ENCODE measurements at places on chromosomes 5 and 9. TPM values are rescaled to one million over a fixed set of nuclear protein-coding genes. Genes with fewer than 3 reads are reported as not detected.
A peak's percentile ranks its signal among the peaks of the same experiment; 100 is the strongest.

Gene FLT4
- total RNA-seq = 6.9 TPM

Gene ZFP37
- 2.9 TPM for total RNA-seq

Gene PCDHGB2
- total RNA-seq = 0.64 TPM

Gene KCTD16
- 0.20 TPM for total RNA-seq

Gene OR1Q1
- total RNA-seq = not detected

Gene OGN
- total RNA-seq = not detected

Gene ANKDD1B
- total RNA-seq = 0.73 TPM

Gene CD274
- total RNA-seq = 23.0 TPM

Gene IQGAP2
- 125 TPM for total RNA-seq

GRCh38 chr9:35958104-35958837 lies at the start of gene OR2S2:
Gene OR2S2 (minus strand): TSS chr9:35958154. CDS start chr9:35958098, 56 bp downstream.
- no peak for DNase-seq

GRCh38 chr5:176626876-176627236 lies 3.5 kb downstream of the SNCB start:
- DNase-seq = no peak

- no peak for DNase-seq
Observed at GRCh38 chr5:53631251-53631650, 70.8 kb downstream of the NDUFS4 start.

DNA sequence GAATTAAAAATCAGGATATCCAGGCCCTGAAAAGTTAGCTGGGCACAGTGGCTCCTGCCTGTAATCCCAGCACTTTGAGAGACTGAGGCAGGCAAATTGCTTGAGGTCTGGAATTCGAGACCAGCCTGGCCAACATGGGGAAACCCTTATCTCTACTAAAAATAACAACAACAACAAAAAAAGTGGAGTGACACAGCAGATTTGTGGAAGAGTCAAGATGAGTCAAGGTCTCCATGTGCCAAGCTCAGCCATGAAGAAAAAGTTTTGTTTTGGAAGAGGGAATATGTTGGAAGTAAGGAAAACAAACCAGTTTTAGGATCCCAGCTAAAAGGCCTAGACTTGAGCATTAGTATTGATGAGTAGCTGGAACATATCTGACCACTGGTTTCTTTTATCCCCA lies 14.7 kb downstream of the LRRC70 start:
- no peak for DNase-seq

- DNase-seq = no peak
Observed at GRCh38 chr5:121596882-121597281, 254.8 kb upstream of the FTMT start.

GRCh38 chr5:143870362-143870761 lies 58.4 kb downstream of the HMHB1 start:
- DNase-seq = no peak

DNA sequence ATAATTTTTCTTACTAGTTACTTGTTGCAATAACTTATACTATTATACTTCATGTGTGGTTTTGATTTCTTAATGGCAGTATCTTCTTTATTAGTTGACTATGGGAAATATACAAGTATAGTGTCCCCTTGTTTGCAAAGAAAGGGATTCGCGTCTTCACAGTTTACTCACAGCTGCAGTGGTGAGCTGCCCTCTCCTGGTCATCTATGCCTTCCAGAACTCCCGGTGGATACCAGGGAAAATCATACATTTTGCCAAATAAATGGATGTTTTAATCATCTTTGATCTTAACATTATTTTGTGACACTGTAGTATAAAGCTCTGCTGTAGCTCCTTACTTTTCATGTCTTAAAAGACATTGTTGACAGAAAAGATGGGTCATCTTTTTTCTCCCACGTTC lies 142.0 kb downstream of the ZCCHC7 start:
- DNase-seq = no peak

DNA sequence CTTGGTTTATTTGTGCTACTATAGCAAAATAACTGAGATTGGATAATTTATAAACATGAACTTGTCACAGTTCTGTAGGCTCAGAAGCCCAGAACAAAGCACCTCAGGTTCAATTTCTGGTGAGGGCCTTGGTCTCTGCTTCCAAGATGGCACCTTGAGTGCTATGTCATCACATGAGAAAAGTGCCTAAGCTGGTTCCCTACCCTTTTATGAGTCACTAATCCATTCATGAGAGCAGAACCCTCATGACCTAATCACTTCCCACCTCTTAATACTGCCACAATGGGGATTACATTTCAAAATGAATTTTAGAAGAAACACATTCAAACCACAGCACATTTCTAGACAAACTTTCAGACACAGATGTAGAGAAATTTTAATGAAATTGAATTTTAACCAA lies 98.2 kb upstream of the PRSS3 start:
- no peak for DNase-seq

DNA sequence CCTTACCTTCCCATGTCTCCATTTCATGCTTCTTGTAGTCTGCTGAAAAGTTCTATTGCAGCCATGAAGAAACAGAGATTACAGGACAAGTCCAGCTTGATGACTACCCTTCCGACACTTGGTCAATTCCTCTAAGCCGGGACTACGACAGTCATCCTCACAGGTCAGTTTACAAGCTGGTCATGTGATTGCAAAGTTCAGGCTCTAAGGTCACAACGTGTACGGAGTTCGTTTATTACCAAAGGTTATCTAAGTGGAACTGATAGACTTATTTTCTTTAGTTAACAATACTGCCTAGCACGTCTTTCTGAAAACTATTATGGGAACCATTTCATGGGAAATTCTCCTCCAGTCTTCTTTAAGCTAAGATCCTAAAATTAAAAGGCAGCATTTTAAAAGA lies 88.5 kb upstream of the NR5A1 start:
- no peak for DNase-seq

DNA sequence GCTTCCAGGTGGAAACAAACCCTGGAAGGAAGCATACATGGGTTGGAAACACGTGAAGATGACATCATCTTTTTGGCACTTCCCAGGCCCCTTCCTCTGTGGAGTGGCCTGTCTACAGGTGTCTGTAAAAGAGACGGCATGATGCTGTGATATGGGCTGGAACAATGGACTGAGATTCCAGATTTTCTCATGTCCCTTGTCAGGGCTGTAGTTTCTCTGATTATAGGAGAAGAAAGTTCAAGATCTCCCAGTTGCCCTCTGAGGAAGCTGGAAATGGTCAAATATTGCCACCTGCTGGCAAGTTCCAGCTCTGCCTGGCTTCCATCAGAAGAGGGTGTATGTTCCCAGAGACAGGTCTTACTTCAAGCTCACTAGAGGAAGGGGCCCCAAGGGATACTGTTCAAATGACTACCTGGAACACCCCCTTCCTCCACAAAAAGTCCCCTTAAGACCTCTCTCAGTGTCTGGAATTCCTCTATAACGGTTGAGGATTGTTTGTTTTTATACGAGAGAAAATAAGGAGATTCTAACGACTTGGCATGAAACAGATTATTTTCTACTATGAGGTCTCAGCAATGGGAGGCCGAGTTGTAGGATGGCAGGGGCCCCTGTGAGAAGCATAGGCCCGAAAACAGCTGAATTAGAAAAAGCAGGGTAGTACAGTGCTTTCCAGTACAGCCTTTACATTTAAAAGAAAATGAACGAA lies 7.3 kb upstream of the ANXA6 start:
- DNase-seq = peak; percentile 84

DNA sequence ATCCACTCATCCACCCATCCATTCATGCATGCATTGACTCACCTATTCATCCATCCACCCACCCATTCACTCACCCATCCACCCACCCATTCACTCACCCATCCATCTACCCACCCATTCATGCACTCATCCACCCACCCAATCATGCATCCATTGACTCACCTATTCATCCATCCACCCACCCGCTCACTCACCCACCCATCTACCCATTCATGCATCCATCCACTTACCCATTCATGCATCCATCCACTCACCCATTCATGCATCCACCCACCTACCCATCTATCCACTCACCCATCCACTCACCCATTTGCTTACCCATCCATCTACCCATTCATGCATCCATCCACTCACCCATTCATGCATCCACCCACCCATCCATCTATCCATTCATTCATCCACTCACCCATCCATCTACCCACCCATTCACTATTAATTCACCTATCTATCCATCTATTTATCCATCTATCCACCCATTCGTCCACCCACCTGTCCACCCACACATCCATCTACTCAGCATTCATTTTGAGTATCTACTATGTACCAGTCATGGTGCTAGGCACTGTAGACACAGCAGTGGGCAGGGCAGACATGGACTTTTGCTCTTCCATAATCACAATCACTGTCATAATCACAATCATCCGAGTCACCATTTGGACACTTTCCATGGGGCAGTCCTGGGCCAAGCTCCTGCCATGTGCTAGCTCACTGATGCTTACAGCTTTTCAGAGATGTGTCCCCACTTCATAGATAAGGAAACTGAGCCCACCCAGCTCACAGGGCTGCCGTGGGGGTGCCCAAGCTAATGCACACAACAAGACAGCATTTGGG lies 34.4 kb downstream of the HMCN2 start:
- DNase-seq = no peak

GRCh38 chr5:88892669-88893068 lies 9.7 kb upstream of the MEF2C start:
- no peak for DNase-seq

- no peak for DNase-seq
Observed at GRCh38 chr5:36978196-36978595, 101.6 kb downstream of the NIPBL start.

DNA sequence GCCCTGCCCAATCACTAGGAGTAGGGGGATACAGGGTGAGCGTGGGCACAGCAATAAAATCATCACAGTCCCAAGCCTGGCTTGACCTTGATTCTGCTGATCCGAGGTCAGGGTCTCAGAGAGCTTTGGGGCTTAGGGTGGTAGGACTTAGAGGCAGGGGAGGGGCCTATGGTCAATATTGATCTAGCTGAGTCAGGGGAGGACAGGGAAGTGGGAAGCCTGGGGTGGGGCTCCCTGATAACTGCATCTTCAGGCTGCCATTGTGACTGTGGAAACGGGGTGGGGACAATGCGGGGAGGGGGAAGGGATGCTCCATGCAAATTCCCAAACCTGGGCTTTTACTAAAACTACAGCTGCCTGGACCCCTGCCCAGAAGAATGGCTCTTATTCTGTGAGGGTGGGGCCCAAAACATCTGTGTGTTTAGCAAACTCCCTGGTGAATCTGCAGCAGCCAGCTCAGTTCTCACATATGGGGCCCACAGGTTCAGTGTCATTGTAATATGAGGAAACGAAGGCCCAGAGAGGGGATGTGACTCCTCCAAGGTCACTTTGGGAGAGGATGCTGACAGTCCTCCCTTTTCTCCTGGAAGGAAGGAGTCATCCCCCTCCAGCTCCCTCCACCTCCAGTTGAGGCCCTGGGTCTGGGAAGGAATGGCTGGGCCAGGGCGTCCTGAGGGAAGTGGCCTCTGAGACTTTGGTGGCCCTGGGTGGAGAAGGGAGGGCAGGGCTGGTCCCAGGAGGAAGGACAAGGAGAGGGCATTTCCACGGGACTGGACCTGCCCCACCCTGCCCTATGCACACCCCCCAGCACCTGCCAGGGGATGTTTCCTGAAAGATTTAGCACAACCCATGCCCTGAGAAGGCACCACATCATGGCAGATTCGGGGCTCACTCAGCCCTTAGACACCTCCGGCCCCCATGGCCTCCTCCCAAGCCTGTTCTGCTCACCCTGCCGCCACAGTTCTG lies 26.4 kb downstream of the SLC6A7 start:
- no peak for DNase-seq

DNA sequence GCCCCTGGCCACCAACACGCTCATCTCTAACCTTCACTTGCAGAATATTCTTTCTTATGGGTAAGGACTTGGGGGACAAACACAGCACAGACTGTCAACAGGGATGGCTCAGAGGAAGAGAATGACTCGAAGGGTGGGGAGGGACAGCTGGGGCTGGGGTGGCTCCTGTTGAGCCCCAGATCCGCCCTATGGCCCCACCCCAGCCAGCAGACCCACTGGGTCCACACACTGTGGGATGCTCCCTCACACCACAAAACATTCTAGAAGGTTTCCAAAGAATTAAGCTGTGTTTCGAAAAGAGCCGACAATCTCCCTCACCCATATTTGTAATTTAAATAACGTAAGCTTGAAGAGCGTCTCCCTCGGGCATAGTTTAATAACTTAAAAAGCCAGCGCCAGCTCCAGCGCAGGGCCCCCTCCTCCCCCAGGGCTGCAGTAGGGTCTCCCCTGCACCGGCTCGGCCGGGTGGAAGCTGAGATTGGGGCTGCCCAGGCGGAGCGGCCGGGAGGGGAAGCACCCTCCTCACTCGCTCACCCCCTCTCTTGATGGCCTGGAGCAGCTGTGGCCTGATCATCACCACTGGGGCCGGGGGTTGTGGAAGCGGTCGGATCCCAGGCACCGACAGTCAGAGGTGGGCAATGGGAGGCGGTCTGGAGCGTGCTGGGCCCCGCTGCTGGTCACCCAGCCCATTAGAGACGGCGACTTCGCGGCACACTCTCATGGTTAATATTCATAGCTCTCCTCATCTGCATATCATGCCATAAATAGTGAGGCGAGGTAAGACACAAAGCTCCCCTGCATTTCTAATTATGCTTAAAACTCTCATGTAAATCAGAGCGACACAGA lies 37.6 kb downstream of the NACC2 start:
- no peak for DNase-seq

GRCh38 chr5:144368556-144368955 lies 197.9 kb downstream of the KCTD16 start:
- DNase-seq = no peak

DNA sequence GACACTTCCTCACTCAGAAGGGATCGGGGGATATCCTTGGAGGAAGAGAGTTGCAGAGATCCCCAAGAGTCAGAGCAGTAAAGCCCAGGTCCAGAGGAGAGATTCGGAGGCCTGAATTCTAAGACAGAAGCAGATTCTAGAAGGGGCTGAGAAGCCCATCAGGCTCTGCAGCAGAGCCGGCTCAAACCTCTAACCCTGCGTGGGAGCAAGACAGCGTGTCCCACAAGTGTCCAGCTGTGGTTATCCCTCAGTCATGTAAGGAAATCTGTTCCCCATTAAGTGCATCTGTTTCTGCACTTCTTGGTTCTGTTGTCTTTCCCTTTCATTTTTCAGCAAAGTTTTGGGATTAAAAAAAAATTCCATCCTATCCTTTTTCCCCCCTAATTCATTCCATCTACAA lies 4.8 kb upstream of the DIAPH1 start:
- no peak for DNase-seq

GRCh38 chr9:26061948-26062575 lies 383.8 kb upstream of the TUSC1 start:
- no peak for DNase-seq

DNA sequence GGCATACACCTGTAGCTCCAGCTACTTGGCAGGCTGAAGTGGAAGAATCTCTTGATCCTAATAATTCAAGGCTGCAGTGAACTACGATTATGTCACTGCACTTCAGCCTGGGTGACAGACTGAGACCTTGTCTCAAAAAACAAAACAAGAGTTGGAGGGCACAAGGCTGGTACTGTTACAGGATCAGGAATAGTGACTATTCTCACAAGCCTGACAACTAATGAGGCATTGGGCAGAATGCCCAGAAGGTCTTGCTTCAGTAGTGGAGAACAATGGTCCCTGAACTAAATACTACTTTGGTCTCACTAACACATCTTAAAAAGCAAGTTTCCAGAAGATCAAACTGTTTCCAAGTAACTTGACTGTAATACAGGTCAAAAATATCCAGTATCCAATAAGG lies 182.9 kb upstream of the RFX3 start:
- no peak for DNase-seq
